ENCODE measurements at places on chromosomes 1 and 21.

GRCh38 chr1:62175568-62176179 is 19.0 kb upstream of the L1TD1 start:
- peak; percentile 83 for DNase-seq

- peak; percentile 41 for DNase-seq
Measured at GRCh38 chr1:223844787-223845036, 1.0 kb downstream of the TP53BP2 start.

GRCh38 chr1:34970829-34971228 is 14.3 kb downstream of the TMEM35B start:
- peak; percentile 80 for DNase-seq

- DNase-seq = no peak
Measured at GRCh38 chr21:33244082-33244778, 14.5 kb downstream of the IFNAR2 start.

DNA sequence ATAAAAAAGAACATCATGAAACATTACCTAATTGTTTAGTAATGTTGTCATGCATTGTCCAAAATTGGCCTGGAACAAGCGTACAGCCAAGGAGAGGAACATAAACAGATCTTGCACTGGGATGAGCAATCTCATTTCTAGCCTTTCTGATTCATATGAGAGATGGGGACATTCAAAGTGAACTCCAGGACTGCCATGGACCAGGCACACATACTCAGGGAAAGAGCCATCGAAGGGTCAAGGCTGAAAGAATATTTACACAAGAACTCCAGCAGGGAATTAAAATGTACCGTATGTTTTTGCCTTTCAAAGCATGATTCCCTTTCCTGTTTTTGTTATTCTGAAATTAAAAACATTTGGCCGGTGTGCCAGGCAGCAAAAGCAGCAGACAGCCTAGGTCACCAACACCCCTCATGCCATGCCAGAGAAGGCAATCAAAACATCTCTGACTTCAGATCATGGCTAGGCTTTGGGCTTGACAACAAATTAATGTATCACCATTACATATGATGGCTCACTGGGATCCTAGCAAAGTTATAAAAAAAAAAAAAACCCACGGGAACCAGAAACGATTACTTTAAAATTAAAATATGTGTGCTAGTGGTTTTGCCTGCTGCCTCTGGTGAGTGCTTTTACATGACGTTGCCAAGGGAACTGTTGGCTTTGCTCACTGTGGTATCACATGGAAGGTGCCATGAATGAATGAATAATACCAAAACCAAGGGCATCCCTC is 159.8 kb downstream of the TGFBR3 start:
- no peak for DNase-seq

DNA sequence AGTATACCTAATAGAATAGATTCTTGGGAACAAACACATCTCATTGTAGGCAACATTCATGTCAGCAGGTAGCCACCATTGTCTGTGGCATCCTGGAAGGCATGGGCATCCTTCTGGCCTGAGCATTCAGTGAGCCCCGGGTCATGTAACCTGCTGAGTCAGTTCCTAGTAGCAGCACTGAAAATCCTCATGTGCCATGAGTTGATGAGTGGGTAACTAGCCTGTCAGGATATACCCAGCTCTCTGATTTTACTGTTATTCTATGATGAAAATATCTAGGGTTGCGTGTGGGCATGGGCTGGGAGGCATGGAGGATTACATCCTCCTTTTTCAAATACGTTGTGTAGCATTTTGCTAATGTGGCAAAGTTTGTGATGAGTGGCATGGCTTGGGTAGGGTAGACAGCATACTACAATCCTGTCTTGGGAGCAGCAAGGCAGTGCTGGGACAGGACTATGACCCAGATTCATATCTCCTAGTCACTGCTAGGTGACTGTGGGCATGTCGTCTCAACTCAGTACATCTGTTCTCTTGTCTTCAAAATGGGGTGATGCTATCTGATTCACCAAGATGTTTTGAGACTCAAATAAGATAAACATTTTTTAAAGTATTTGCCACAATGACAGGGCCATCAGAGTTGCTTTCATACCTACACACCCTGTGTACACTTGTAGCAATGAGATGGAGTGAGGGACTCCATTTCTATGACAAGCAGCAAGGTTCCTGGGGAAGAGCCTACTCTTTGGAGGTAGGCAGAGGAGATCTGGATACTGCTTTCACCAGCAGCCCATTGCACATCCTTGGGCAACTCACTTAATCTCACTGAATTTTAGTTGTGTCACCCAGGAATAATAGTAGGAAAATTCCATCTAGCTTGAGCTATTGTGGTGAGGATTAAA is 62.5 kb downstream of the CD58 start:
- no peak for DNase-seq

DNA sequence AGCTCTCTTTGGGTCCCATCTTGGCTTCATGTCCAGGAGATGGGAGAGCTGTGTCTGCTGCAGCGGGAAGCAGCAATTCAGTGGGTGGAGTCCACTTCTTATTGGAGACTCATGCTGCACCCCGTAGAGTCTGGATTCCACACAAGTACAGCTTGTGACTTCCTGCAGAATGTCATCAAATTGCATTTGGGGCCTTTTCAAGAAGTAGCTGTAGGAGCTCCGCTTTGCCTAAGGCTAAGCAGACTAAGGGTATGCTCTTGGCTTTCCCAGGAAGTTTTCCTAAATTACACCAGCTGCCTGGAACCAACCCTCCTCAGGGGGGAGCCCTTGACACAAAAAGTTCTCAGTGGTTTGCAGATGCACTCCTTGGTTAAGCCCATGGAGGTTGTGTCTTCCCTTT is 5.7 kb upstream of the MOB3C start:
- DNase-seq = peak; percentile 76

- DNase-seq = peak; percentile 92
Measured at GRCh38 chr1:210252621-210253051, 20.0 kb downstream of the SERTAD4 start.

DNA sequence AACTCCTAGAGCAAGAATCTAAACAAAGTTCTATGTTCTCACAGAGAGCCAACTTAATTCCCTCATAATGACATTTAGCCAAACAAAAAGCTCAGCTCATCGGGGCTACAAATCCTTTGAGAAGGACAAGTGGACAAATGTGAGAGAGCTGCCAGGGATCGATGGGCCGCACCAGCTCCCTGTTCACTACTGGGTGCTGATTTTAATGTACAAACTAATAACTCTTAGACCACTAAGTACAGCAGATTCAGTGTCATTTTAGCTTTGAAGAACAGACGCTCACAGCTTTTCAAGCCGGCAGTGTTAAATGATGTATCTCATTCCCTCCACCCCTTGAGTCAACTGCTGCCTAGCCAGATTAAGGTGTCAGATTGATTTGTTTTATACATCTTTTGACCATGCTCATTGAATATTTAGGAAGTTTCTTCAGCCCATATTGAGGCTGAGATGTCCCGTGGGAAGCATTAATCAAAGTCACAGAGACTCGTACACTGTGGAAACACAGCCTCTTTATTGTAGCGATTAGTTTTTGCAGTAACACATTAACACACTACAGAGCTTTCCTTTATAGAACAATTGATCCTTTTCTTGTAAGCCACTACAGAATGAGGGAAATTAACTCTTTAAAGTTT is 21.1 kb downstream of the PROX1 start:
- DNase-seq = no peak

DNA sequence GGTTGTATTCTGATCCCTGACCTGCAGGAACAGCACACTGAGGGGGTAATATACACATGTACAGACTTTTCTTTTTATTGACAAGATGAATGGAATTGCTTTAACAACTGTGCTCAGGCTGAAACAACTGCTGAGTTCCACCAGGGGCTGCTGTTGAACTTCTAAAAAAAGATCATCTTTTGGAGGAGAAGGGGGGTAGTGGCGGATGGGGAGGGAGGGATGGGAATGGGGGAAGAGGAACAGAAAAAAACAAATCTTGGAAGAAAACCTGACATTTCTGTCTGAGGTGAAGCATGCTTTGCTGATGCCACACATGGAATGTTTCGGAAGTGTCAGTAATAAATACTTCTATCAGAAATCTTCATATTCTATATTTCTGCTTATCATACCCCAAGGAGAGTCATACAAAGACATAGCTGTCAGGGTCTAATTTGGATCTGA is 75.0 kb downstream of the RWDD3 start:
- peak; percentile 86 for DNase-seq

DNA sequence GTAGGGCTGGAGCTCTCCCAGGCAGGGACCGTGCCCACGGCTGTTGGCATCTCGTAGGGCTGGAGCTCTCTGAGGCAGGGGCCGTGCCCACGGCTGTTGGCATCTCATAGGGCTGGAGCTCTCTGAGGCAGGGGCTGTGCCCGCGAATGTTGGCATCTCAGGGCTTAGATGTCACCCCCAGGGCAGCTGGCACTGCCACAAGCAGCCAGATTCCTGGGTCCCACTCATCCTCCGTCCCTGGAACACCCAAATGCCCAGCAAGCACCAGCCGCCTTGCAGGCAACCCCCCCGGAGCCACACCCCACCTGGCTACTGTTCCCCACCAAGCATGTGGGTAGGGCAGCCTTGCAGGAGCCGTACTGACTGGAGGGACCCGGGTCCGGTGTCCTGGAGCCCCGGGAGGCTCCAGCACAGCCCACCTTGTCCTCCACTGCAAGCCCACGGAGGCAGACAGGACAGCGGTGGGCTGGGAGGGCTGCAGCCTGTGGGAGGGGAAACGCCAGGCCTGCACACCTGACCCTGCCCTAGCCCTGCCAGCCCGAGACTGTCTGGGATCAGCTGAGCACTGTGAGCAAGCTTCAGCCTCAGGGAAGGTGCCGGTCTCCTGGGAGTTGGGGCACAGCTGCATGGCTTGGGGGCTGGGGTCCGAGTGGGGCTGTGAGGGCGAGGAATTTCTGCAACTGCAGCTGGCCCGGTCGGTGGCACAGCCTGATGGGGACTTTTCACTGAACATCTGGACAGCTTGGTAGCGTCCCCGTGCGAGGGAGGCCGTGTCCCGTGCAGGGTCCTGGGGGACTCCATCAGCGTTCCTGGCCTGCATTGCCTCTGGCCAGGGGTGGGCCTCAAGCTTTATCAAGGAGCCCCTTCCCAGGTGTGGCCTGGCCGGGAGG is 53.6 kb downstream of the COL18A1 start:
- DNase-seq = no peak

- DNase-seq = no peak
Measured at GRCh38 chr1:27981145-27981544, 21.4 kb downstream of the XKR8 start.

- DNase-seq = no peak
Measured at GRCh38 chr1:118275472-118276115, 90.6 kb upstream of the SPAG17 start.

GRCh38 chr1:34190692-34191091 is 14.0 kb downstream of the C1orf94 start:
- DNase-seq = no peak

GRCh38 chr1:227774821-227775661 is 39.8 kb downstream of the SNAP47 start:
- DNase-seq = no peak

DNA sequence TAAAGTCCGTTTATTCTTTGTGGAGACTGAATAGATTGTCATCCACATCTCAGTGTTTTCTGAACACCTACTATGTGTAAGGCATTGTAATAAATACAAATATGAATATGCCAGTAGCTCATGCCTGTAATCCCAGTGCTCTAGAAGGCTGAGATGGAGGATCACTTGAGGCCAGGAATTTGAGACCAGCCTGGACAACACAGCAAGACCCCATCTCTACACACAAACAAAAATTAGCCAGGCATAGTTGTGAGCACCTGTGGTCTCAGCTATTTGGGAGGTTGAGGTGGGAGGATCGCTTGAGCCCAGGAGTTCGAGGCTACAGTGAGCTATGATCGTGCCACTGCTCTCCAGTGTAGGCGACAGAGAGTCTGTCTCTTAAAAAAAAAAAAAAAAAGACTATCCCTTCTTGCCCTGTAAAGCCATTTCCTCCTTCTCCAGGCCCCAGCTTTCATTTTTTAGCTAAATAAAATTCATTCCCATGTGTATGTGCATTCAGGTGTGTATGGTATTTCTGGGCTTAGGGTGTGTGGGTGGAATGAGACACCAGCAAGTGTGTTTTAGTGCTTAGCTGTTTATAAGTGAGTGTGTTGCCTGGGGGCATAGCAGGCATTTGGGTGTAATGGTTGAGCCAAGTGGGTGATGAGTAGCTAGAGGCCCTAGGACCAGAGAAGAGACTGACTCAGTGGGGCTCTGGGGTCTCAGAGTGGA is 7.8 kb downstream of the CELSR2 start:
- DNase-seq = no peak

GRCh38 chr21:19256934-19257660 is 853.5 kb upstream of the TMPRSS15 start:
- peak; percentile 38 for DNase-seq

DNA sequence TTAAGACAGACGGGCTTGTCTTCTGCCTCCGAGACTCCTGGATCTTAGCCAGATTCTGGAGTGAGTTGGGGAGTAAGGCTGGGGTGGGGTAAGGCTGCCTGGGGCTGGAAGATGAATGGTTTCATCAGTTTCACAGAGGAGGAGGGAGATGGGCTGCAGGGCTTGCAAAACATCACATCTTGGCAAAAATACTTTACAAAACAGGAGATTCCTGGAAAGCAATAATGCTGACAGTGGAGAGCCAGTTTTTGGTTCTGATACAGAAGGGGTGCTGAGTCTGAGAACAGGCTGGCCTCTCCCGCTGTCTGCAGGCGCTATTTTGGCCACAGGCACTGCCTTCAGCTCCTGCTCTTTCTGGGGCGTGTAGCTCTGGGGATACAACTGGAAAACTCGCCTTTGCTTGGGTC is 83.4 kb upstream of the KCNE2 start:
- no peak for DNase-seq

- no peak for DNase-seq
Measured at GRCh38 chr1:236289492-236290131, 7.9 kb upstream of the ERO1B start.
